CD4-positive, alpha-beta T cell treated with Interleukin-17A for 4 hours (primary cell): ENCODE measurements at places on chromosomes 4 and X.

DNA sequence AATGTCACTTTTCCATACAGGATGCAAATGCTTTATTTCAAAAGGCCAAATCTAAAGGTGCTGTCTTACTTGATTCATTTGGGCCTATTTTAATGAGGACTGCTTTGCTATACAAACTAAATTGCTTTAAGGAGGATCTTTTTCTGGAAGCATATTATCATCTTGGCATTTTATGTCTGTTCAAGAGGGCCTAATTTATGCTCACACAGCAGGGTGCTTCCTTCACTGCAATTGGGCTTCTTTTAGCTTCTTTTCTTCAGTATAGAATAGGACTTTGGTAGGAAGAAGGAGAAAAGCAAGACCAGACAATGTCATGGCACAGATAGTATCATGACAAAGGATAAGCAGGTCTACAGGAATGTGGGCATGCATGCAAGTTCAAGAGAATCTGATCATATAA lies 222.4 kb upstream of the ANKRD50 start:
- no peak for DNase-seq

DNA sequence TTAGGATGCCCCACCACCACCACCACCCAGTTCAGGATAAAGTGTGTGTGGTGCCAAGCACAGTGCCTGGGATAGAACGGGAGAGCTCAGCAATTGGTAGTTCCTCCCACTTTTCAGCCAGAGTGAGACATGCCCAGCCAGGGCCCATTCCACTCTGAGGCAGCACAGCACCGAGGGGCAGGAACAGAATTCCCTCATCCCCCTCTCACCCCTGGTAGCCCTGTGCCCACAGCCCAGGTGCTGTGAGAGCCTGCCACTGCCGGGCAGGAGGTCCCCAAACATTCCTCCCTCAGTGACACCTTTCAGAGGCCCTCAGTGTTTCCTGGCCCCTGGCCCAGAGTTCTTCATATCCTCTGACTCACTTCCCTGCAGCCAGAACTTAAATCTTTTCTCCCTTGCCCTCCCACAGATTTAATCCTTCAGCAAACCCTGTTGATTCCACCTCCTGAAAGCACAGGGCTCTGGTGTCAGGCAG lies 8.1 kb downstream of the RIPPLY1 start:
- DNase-seq: no peak

DNA sequence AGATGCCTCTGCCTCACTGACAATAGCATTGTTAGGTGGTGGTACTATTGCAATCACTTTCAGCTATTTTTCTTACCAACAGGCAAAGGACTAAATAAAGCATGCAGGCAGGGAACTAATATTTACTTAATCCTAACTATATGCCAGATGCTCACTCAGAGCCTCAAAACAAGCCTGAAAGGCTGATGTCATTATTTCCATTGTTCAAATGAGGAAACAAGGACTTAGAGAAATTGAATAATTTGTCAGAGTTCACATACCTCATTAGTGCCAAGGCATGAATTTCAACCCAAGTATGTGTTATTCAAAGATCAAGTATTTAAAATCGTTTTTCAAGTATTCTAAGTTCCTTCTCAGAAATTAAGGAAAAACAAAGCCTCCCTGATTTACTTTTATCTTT lies 374.9 kb upstream of the TECRL start:
- no peak for DNase-seq

GRCh38 chr4:169295822-169296221 lies 25.1 kb upstream of the SH3RF1 start:
- no peak for DNase-seq

- DNase-seq: peak; percentile 12
Measured at GRCh38 chr4:36325499-36325898, 44.1 kb downstream of the DTHD1 start.

GRCh38 chr4:184434501-184435066 lies 39.8 kb downstream of the IRF2 start:
- DNase-seq: no peak

GRCh38 chrX:41594634-41595033 lies 94.1 kb upstream of the GPR34 start:
- no peak for DNase-seq

DNA sequence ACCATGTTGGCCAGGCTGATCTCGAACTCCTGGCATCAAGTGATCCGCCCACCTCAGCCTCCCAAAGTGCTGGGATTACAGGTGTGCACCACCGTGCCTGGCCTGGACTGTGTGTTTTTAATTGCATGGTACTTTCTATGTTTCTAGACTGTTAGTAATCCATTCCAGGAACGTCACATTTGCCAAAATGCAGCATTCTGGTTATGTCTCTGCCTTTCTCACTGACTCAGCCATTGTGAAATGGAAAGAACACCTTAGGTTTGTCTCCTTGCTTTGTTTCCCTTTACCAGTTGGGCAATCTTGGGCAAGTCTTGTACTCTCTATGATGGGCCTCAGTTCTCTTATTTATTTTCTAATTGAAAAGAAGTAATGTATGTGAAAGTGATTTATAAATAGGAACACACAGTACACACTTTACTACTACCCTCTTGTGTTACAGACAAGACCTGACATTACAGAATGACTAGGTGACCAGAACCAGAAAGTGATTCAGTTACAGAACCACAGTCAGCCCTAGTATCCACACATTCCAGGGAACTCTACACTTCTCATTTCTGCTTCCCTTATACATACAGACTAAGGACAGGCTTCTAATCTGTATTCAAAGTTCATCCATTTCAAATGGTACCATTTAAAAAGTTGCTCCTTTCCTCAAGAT lies 187.1 kb downstream of the MGST2 start:
- no peak for DNase-seq

- DNase-seq: no peak
Measured at GRCh38 chr4:5206016-5206790, 154.9 kb downstream of the STK32B start.

DNA sequence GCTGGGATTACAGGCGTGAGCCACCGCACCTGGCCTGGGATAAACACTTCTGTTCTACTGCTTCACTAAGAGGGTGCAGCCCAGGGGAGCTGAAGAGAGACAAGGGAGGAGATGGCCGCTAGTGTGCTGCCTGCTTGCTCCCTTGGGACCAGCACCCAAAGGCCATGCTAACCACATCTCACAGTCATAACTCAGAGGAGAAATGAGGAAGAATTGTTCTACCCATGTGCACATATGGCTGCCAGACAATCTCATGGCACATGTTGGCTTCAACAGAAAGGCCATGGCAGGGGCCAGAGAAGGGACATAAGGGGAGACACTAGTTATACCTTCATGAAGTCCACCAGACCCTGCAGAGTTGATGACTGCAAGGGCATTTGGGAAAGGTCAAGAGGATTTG lies 22.4 kb downstream of the CLDN22 start:
- no peak for DNase-seq

- peak; percentile 66 for DNase-seq
Measured at GRCh38 chrX:130171446-130172126, at the start of gene RAB33A. RAB33A (plus strand) TSS chrX:130171962; CDS start chrX:130172063, 101 bp downstream.

DNA sequence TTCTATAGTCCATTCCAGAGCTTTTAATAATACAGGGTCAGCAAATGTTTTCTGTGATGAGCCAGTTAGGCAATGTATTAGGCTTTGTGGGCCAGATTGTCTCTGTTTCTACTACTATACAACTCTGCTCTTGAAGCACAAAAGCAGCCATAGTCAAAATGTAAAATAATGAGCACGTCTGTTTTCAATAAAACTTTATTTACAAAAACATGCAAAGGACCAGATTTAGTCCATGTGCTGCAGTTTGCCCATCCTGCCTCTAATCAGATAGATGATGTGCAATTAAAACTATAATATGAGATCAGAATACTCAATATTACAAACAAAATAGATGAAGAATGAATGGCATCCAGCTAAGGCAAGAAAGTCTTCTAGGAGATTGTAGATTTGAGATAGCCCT lies 127.8 kb upstream of the FRMPD4 start:
- DNase-seq: no peak

- peak; percentile 41 for DNase-seq
Measured at GRCh38 chrX:10722851-10723250, 102.5 kb upstream of the MID1 start.

- DNase-seq: no peak
Measured at GRCh38 chr4:160880180-160880579, 1283.6 kb downstream of the FSTL5 start.

- no peak for DNase-seq
Measured at GRCh38 chr4:98969878-98970785, 25.4 kb upstream of the METAP1 start.

DNA sequence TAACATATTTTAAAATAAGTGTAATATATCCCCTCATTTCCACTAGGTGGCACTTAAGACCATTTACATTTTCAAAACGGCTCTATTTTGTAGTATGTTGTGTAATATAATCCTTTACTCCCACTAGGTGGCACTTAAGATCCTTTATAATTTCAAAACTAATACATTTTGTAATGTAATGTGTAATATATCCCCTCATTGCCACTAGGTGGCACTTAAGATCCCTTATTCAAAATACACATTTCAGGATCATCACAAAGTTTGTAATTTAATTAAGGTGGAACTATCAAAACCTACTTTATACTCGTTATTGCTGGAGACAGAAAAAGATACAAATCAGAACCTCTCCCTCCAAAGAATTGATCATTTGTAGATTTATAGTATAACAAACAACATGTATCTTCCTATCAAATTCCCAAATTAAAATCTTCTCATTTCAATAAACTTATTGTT lies 132.5 kb downstream of the ARHGAP6 start:
- no peak for DNase-seq

DNA sequence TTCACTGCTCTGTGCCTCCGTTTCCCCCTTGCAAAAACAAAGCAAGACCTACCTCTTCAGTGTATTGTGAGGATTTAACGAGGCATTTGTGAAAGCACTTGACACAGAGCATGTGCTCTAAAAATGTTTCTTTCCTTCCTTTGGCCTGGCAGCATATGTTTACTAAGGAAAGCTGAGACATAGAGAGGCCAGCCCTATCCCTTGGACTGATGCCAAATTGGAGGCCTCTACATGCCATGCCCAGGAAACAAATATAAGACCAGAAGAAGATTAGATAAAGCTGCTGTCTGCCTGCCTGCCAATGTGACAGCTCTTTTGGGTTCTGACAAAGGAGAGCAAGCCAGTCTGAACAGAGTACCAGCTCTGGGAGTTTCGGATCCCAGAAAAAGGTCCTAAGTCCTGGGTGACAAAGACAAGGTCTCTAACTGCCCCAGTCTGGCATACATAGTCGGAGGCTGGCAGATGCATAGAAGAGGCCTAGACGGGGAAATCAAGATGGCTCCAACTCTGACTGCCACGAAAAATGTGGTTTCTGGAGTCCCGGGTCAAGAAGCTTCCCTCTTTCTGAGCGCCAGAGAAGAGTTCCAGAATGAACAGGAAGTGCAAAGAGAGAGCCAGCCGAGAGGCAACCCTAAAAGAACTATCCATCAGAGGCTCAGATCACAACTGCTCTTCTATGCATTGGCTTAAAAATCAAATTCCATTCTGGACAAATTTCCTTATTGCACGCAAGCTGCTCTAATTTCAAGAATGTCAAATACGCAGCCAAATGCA lies 25.8 kb downstream of the OTUD6A start:
- no peak for DNase-seq

GRCh38 chr4:147909225-147909624 lies 177.3 kb downstream of the ARHGAP10 start:
- DNase-seq: no peak

- DNase-seq: no peak
Measured at GRCh38 chr4:58301376-58301999, 1191.3 kb upstream of the IGFBP7 start.

DNA sequence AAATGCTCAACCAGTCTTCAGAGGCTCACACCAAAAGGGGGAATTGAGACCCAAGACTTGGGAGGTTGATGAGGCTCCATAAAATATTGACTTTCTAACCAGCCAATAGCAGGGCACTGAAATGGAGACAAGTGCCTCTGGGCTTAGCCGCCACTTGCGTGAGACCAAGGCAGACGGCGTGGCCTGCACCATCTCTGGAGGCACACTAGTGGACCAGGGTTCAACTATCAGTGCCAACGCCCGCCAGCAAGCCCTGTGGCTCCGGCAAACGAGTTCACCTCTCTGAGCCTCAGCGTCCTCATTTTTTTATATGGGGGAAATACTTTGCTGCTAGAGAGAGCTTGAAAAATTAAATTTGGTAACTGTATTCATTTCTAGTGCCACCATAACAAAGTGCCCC lies 50.3 kb downstream of the PPP2R2C start:
- no peak for DNase-seq

DNA sequence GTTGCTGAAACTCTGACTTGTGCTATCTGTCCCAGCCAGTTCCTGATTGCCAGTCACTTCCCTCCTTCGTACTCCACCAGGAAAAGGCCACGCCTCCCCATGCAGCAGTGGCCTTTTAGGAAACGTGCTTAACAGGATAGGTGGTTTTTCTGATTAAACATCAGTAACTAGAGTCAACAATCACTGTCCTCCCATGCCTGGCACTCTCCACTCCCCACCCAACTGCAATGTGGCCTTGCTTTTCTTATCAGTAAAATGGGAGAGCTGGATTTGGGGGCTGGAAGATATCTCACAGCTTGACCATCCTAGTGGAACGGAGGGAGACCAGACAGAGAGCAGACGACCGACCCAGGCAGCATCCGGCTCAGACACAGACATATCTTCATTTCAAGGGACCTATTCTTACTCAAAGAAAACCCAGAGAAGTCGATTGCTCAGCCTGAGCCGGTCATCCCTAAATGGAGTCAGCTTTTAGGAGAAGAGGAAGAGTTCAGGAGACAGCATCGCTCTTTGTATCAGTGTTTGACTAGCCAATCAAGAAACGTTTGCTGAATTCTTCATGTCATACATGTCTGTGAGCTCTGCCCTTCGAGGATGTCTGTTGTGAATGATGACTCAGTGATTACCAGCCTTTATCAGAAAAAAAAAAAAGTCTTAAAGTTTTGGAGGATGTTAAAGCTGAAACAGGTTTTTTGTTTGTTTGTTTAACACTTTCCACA lies 12.7 kb upstream of the UBA6 start:
- DNase-seq: no peak

DNA sequence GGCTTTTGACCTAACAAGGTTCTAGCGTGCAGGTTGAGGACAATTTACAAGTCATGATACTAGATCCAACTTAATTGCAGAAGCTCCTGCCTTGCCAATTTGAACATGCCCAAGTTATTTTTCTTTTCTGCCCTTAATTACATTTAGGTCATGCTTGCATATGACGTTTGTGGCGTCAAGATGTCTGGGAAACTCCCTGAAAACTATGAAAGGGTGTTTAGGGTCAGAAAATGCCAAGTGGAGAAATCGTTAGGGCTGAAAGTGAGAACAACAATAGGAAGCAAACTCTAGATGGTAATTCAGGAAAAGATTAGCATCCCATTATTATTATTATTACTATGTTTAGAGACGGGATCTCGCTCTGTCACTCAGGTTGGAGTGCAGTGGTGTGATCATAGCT lies 38.2 kb upstream of the PLAC8 start:
- DNase-seq: no peak

DNA sequence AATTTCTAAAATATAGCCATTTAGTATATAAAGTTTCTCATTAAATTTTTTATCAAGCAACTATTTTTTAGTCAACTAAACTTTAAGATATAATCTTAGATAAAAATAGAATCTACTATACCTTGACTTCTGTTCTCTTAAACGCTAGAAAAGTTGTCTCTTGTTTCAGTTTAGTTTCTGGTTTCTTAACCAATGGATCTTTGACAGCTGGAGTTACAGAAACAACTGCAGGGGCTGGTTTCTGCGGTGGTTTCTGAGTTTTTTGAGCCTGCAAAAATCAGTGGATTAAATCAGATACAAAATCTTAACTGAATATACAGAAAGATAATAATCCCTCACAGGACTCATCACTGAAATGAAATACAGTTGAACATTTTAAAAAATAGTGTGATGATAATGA lies 21.9 kb downstream of the INTS12 start:
- DNase-seq: no peak

- no peak for DNase-seq
Measured at GRCh38 chr4:146333187-146333894, 119.0 kb downstream of the REELD1 start.
